ENCODE measurements at places on chromosomes 13 and 19.

- H3K27me3 ChIP-seq = no peaks in the 10 kb centered on the region
- no peak overlapping the region for H3K4me3 ChIP-seq
- H3K4me1 ChIP-seq = peaks cover 7% of the 10 kb centered on the region
- DNase-seq = no peak
These were observed 46.8 kb downstream of the COG3 start for GRCh38 chr13:45511310-45512097.

GRCh38 chr19:18257503-18258470 lies 16.5 kb downstream of the IQCN start:
- H3K27ac ChIP-seq = no peak overlapping the region
- H3K36me3 ChIP-seq = no peaks in the 10 kb centered on the region
- H3K4me1 ChIP-seq = no peaks in the 10 kb centered on the region
- no peaks in the 10 kb centered on the region for H3K27me3 ChIP-seq
- H3K4me3 ChIP-seq = no peak overlapping the region

- no peak overlapping the region for H3K27ac ChIP-seq
- peaks cover 55% of the 10 kb centered on the region for H3K36me3 ChIP-seq
- H3K4me3 ChIP-seq = no peak overlapping the region
- no peak for DNase-seq
- H3K27me3 ChIP-seq = no peaks in the 10 kb centered on the region
These were observed 82.5 kb downstream of the DHRS12 start for GRCh38 chr13:51721496-51721895.

GRCh38 chr13:61156753-61157152 lies 258.9 kb downstream of the PCDH20 start:
- H3K27ac ChIP-seq = no peak overlapping the region
- no peaks in the 10 kb centered on the region for H3K27me3 ChIP-seq
- DNase-seq = no peak
- no peaks in the 10 kb centered on the region for H3K36me3 ChIP-seq
- no peaks in the 10 kb centered on the region for H3K4me1 ChIP-seq

GRCh38 chr13:24738366-24738847 lies 25.6 kb upstream of the RNF17 start:
- H3K36me3 ChIP-seq = no peaks in the 10 kb centered on the region
- no peak overlapping the region for H3K27ac ChIP-seq
- H3K4me3 ChIP-seq = no peak overlapping the region

GRCh38 chr13:98619556-98619955 lies 42.6 kb upstream of the STK24 start:
- H3K4me3 ChIP-seq = no peak overlapping the region
- H3K36me3 ChIP-seq = no peaks in the 10 kb centered on the region
- H3K4me1 ChIP-seq = no peaks in the 10 kb centered on the region
- H3K27ac ChIP-seq = no peak overlapping the region

DNA sequence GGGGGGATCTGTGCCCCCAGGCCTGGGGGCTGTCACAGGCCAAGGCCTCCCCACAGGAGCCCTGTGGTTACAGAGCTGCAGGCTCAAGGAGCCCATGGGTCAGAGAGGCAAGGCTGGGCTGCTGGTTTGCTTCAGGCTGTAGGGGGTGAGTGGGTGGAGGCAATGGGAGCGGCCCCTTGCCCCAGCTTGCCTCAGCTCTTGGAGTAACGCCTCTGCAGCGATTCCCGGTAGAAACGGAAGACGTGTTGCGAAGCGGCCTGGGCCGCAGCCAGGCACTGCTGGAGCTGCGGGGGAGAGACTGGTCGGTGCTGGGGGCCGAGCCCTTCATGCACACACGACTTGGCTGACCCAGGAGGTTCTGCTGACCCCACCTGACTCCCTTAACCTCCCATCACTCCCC lies 10.1 kb downstream of the TMEM91 start:
- no peak for DNase-seq
- peaks cover 19% of the 10 kb centered on the region for H3K36me3 ChIP-seq
- H3K27ac ChIP-seq = peak overlapping the region; percentile 21
- H3K27me3 ChIP-seq = no peaks in the 10 kb centered on the region

Measured in RWPE2 (cell line).